ENCODE measurements at places on chromosomes 4 and X. TPM values are rescaled to one million over a fixed set of nuclear protein-coding genes. Genes with fewer than 3 reads are reported as not detected.
A peak's percentile ranks its signal among the peaks of the same experiment; 100 is the strongest.

DNA sequence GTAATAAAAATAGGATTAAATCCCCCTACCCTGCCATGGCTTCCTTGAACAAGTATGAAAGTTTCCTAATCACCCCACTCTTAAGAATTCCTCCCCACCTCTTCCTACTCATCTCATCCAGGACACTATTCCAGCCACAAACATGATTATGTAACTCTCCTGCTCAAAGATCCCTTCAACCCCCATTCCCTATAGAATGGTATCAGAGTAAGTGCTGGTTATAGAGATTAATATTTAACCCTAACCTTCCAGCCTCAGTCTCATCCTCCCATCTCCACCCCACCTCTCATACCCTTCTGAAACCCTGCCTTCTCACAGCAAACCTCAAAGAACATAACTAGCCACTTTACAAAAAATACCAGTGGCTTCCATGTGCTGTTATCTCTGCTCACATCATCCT lies 155.1 kb downstream of the PPP3CA start:
- no peak for DNase-seq

GRCh38 chrX:131958724-131959123 lies 64.4 kb upstream of the STK26 start:
- no peak for DNase-seq

GRCh38 chrX:108322234-108322633 lies 116.0 kb downstream of the COL4A6 start:
- DNase-seq: no peak

DNA sequence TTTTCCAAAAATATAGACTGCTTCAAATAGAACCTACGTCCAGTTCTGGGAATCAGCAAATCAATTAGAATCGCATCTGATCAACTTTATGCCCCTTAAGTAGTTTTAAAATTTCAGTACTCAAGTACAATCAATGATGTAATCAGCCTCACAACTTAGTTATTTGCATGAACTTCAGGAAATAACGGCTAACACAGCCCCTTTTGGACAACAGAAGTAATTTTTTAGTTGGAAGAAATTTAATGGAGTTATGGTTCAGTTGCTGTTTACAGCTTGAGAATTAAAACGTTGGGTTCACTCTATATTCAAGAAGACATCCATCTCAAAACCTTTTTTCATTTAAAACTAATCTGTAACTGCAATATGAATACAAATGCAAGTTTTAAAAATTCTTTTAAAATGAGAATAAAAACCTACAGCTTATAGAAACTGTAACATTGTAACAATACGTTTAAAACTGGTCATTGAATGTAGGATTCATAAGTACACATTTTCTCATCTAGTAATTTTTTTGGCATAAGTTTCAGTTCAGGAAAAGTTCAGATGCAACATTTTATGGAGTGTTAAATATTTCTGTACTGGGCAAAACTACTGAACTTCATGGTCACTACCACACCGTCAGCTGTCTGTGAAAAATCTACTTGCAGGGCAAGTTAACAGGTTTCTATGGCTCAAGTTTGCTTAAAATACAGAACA lies 956 bp downstream of the TAPT1 start:
- DNase-seq: no peak

DNA sequence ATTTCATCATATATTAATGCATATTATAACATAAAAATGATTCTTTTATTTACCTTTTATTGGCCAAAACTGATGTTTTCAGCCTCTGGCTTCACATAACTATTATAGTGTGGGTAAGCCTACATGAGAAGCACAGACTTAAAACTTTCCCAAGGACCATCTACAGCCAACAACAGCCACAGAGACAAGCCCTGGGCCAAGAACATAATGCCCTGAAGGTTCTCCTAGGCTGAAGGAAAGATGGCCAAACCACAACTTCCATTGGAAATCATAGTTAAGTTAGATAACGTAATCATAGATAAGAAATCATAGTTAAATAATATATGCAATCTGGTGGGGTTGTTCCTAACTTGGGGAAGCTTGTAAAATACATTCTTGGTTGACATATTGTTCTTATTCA lies 280.0 kb upstream of the EMCN start:
- no peak for DNase-seq

DNA sequence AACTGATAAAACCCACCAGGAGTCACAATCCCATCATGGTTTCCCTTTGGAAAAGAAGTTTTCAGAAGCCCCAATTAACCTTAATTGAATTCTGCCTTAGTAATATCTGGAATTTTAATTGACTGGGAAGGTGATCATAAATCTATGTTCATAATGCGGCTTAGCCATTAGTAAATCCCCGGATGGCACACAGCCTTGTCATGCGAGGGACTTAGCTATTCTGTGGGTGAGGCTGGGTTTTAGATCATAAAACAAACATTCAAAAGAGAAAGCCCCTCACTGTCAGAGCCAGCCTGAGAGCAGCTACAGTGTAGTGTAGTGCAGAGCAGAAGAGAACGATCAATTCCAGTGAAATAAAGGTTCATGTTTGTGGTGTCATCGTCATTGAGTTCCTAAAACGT lies 124.0 kb upstream of the NOCT start:
- no peak for DNase-seq

DNA sequence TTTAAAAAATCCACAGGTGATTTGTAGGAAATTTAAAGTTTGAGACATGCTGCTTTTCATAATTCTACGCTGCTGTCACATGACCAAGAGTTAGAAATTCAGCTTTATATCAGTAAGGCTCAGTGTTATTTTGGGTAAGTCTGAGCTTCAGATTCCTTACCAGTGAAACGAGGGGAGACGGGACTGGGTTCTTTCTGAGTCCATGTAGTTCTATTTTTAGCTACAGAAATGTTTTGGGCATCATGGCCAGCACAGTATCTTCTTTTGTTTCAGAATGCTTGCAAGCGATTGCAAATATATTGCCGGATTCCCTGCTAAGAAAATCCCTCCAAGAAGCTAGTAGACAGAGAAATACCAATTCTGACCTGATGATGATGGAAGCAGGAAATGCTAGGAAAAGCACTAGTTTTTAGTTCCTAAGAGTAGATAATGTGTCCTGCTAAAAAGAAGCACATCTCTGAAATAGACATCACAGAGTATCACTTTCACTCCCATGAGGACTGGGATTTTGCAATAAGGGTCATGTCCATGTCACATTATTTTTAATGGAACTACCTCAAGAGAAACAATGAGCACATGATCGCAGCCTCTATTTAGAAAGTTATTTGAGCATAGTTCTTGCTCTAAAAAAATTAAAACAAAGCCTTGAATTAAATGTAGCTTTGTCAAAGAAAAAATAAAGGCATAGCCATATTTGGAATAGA lies 10.9 kb downstream of the ATP1B4 start:
- DNase-seq: no peak

- DNase-seq: peak; percentile 42
Observed at GRCh38 chrX:54182194-54182863, 725 bp downstream of the FAM120C start.

DNA sequence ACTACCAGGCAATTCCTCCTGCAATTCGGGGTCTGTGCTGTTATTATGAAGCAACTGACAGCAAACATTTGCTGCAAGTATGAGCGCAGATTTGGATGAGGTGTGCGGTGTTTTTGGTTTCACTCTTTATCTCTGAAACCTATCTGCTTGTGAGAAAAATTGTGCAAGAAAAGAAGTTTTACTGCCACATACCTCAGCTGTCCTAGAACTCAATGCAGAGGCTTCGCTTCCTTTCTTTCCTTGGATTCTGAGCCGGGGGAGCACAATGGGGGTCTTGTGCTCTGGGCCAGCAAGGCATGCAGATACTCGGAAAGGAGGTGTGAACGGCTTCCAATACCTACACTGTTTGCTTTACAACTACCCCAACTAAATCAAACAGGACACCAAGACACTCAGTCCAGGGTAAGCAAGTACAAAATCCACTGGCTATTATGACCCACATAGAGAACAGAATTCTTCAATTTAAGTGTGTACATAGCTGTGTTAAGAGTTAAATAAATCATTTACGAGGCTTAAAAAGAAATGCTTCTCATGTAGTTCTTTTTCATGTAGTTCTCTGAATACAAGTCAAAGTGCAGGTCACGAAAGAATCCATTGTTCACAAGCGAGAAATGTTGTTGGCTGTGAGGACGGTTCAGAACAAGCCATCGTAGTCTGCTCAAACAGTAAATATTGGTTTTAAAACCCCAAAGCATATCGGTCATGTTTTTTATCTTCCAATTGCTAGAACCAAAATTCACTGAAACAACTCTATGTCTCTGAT lies 1.1 kb downstream of the SORBS2 start:
- DNase-seq: no peak

- DNase-seq: no peak
Observed at GRCh38 chrX:100946299-100946927, 17.7 kb upstream of the XKRX start.

DNA sequence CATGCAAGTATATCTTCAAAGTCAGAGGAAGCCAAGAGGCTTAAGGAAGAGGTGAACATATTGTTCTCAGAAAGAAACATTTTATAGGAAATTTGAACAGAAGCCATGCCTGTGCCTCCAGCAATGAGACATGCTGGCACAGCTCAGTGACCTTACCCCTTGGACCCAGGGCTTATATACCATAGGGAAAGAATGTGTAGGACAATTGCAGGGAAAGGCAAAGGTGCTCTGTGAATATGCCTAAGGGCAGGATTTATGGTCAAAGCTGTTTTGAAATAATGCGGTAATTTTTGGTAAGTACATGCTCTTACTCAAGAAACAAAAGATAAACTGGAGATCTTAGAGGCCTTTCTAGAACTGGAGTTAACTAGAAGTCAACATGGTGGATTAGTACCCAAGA lies 568.8 kb downstream of the GRID2 start:
- DNase-seq: no peak

DNA sequence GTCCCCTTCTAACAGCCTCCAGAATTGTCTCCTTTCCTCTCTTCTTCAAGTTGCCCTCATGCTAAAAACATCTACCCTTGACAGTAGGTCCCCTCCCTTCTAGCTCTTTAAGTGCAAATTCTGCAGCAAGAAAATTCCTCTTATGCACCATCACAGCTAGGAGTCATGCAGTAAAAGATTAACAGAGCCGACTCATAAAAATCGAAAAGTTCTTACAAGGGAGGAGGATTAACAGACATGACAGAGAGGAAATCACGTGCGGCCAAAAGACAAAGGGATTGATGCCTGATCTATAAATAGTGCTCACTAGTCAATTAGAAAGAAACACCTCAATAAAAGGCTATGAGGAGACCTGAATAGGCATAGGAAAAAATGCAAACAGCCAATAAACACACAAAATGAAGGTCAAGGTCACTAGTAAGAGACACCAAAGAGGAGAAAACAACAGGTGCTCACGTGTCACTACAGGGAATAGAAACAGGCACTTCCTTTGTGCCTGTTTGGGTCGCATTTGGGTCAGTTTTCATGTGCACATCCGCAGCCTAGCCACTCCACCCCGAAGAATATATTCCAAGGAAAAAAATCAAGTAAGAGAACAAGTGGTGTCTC lies 3.4 kb downstream of the RNF212 start:
- DNase-seq: no peak

- no peak for DNase-seq
Observed at GRCh38 chr4:56245547-56246232, 141.6 kb downstream of the AASDH start.

TRPC5OS gene
- total RNA-seq: not detected

PCDH18 gene
- total RNA-seq: 0.09 TPM

NOX1 gene
- not detected for total RNA-seq

TBC1D9 gene
- 0.13 TPM for total RNA-seq

ELOVL6 gene
- total RNA-seq: 55.0 TPM

PDGFC gene
- 0.20 TPM for total RNA-seq

SPANXN3 gene
- total RNA-seq: not detected

RAPGEF2 gene
- total RNA-seq: 23.1 TPM

SLC9A7 gene
- 0.18 TPM for total RNA-seq

Measured in K562 (cell line).